NCI-H1105 (cell line): ENCODE measurements at places on chromosomes 4 and X.

GRCh38 chr4:112284166-112284565 lies 1.5 kb downstream of the TIFA start:
- DNase-seq: no peak

GRCh38 chr4:53022513-53023100 lies 160.5 kb downstream of the RASL11B start:
- DNase-seq: no peak

DNA sequence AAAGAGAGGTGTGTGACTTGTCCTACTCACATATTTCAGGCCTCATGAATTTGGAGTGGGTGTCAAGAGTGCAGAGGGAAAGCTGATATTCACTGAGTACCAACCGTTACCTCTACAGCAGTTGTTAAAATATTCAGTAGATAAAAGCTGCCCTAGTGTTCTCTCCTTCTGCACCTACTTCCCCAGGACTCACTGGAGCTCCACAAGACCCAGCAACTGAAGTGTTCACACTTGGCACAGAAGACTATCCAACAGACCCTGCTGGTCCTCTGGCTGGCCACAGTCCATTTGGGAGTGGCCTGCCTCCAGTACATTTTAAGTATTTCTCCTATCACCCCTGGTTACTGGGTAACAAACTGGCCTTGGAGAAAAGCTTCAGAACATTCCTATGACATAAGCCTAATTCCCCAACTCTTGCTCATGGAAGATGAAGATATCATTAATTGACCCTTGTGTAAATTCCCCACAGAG lies 70.8 kb downstream of the PPARGC1A start:
- no peak for DNase-seq

- no peak for DNase-seq
Observed at GRCh38 chr4:123573866-123574508, 177.4 kb downstream of the SPRY1 start.

DNA sequence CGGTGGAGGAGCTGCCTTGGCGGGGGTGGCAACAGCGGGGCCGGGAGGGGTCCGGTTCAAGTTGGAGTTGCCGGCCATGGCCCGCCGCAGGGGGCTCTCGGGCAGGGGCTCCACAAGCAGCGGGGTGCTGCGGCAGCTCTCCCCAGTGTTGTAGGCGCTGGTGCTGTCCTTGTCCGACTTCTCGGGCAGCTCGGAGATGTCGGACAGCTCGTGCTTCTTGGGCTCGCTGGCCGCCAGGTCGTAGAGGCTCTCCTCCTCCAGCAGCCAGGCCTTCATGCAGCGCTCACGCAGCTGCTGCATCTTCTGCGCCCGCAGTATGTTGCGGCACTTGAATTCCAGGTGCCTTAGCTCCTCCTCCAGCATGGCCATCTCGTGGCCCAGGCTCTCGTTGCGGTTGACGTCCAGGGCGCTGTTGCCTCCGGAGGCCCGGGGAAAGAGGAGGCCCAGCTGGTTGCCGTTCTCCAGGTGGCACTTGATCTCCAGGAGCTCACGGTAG lies 9.7 kb downstream of the SSR4 start:
- DNase-seq: no peak

- peak; percentile 0 for DNase-seq
Observed at GRCh38 chr4:23268072-23268771, 575.5 kb downstream of the GBA3 start.

DNA sequence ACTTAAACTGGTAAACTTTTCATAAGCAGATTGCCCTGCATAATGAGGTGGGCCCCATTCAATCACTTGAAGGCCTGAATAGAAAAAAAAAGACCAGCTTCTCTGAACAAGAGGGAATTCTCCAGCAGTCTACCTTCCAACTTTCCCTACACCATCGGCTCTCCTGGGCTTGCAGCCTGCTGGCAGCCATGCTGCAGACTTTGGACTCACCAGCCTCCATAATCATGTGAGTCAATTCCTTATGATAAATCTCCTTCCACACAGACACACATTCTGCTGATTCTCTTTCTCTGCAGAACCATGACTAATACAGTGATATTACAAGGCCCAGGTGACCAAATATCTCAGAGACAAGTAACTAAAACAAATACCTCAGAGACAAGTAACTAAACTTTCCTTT lies 113.8 kb upstream of the WDR17 start:
- DNase-seq: no peak

DNA sequence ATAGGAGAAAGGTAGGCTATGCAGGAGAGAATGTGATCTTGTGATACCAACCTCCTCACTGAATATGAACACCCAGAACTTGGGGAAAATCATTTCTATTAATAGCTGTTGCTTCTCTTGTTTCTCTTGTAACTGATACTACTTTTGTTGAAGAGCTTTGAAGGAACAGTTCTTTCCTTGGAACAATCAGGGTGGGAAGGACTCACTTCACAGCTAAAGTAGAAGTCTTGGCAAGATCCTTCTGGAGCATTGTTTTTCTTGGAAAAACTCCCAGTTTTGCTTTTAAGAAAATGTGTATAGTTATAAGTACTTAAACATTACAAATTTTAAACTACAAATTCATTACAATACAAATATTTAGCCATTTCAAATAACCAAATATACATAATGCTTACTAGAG lies 19.1 kb upstream of the XK start:
- DNase-seq: no peak

DNA sequence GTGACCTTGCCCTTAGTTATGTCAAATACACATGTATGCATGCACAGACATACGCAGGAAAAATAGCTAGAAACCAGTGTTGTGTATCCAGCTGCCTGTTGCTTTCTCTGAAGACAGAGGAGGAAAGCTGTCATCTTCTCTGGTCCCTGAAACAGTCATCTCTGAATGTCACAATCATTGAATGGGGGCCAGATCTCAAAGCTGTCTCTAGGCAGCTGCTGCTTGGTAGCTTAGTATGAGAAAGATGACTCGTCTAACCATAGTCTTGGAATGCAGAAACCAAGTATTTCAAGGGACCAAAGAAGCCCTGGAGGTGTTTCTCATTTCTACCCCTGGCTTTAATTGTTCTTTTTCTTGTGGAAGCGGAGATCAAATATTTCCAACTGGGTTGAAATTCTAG lies 4.0 kb downstream of the GRIA3 start:
- no peak for DNase-seq

GRCh38 chr4:5024673-5025072 lies 5.4 kb upstream of the CYTL1 start:
- no peak for DNase-seq

GRCh38 chr4:108169664-108170063 lies 932 bp upstream of the LEF1 start:
- no peak for DNase-seq

GRCh38 chr4:108458681-108459080 lies 161.7 kb upstream of the RPL34 start:
- DNase-seq: no peak
